ENCODE measurements at places on chromosomes 5 and 9.

- no peak for DNase-seq
Observed at GRCh38 chr9:109303900-109304299, 17.0 kb downstream of the EPB41L4B start.

GRCh38 chr9:1404940-1405339, 354.8 kb downstream of the DMRT2 start:
- no peak for DNase-seq

- no peak for DNase-seq
Observed at GRCh38 chr5:98163796-98164493, 609.5 kb upstream of the RGMB start.

DNA sequence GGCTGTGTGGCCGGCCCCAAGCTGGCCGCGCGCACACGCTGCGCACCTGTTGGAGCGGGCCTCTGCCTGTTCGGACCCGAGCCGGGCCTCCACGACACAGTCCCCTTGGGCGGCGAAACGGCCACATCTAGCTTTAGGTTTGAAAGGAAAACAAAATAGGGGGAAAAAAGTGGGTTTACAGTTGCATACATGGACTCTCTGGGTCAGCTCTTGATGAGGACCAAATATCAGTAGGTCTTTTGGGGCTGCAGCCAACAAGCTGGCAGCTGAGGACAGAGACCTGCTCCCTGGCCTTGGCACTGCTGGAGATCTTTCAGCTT, 20.7 kb downstream of the IGIP start:
- DNase-seq: no peak

DNA sequence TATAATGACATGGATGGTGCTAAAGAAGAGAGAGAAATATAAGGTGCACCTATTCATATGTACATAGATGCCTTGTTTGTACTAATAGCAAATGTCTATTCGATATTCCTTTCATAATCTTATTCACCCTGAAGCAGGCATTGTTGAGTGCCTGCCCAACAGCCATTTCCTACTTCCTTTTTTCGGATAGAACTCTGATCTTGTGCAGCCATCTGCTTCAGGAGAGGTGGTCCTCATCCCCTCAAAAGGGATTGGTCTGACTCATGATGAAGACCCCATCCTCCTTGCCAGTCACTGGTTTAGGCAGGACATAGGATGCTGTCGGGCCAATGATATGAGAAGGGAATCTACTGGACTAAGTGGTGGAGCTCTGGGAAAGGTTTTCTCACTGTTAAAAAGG, 8.4 kb upstream of the RANBP3L start:
- DNase-seq: no peak

GRCh38 chr9:133897675-133898074, 94.4 kb downstream of the VAV2 start:
- DNase-seq: no peak

DNA sequence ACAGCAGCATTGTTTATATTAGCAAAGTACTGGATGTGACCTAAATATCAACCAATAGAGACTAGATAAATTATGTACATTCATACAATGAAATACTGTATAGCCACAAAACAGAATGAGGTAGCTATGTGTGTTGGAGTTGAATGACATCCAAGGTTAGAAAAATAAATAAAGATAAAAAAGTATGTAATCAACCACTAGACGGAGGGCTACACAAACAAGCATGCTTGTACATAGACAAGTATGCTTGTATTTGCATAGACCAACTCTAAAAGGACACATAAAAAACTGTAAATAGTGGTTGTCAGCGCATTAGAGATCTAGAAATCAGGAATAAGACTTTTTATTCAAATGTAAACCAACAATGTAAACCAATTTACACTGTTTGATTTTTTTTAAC, 3.0 kb downstream of the FEM1C start:
- no peak for DNase-seq

- no peak for DNase-seq
Observed at GRCh38 chr9:88077071-88077617, 61.1 kb downstream of the SPATA31C2 start.

Measured in CD4-positive, alpha-beta T cell treated with Interleukin-4 for 4 hours (primary cell).